ENCODE measurements at places on chromosomes 2 and 18.

DNA sequence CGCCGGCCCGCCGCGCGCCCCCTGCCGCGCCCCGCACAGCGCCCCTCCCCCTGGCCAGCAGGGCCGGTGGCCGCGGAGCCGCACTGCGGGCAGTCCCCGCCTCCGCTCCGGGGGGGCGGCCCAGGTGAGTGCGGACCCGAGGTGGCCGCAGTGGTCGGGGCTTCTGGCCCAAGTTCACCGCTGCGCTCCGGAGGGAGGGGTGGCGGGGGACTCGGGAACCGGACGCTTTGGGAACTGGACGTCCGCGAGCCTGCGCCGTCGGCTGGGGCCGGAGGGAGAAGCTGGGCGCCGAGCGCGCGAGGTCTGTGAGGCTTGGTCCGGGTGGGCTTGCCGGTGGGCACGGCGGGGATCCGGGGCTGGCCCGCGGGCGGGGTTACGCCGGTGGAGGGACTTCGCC, 591 bp upstream of the LDLRAD4 start:
- DNase-seq = no peak

DNA sequence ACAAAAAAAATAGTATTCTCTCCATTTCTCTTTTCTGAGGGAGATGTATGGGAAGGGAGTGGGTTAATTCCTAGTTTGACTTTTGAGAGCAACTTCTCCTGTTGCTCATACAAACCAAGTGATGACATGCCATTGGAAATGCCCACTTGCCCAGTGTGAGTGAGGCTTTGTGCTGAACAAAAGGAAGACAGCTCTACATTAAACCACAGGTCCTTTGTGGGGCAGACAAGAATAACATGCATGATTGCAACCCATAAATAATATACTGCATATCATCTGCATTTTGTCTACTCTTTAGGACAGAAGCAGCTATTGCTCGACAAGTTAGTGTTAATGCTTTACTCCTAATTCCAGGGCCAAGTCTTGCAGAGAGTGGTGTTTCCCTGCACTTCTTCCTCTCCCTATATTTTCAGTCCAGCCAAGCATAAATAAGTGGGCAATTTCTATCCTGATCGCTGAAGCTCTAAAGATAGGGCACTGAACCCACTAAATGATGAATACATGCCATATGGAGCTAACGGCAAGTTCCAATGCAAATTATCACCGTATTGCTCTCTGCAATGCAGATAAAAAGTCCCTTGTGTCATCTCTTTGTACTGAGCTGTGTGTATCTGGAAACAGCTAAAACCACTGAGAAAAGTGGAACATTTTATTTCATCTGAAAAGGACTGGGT, 19.4 kb upstream of the EHBP1 start:
- no peak for DNase-seq

- no peak for DNase-seq
Measured at GRCh38 chr2:20021405-20022009, 9.0 kb upstream of the MATN3 start.

GRCh38 chr18:66013969-66014368, 263.2 kb downstream of the CDH7 start:
- DNase-seq = no peak

DNA sequence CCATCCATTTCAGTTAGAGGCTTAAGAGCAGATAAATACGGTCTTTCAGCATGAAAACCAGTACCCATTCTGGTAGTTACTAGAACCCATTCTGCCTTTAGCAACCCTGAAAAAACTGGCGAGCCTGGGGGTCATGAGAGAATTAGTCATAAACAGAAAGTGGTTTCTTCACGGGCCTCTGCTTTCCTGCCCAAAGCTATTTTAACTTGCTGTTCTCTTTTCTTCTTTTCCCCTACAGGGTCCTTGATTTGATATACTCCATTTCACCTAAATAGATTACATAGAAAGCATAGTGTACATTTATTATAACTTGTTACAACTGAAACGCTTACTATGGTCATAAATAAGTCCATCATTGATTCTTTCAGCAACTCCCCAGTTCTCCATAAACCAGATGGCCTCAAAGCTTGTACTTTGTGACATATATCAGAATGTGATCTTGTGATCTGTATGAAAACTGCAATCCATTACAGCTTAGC, 48.3 kb downstream of the WDFY1 start:
- DNase-seq = no peak

- no peak for DNase-seq
Measured at GRCh38 chr2:179596018-179596417, 265.4 kb downstream of the ZNF385B start.

DNA sequence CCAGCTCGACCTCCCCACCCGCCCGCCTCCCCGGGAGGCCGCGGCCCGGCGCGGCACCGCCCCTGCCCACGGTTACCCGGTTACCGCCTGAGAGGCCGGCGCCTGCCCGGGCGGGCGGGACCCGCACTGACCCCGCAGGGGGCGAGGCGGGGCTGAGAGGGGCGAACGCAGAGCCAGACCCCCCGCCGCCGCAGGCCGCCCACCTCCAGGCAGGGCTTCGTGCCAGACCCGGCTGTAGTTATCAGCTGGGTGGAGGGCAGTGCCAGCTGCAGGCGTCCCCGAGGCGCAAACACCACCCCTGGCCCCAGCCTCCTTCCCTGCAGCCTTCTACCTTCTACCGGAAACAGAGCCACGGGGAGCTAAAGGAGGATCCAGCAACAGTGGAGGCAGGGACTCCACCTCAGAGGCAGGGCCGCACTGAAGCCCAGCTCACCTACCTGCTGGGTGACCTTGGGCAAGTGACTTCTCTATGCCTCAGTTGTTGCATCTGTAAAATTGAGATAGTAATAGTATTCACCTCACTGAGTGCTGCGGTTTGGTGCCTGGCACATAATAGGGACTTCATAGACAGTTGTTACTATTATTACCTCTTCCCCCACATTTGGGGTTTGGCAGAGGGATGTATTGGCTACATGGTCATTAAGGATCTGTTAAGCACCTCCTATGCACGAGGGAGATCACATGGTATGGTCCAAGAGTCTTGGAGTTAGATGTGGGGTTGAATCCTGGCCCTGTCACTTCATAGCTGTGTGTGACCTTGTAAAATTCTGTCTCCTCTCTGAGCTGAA, 231.6 kb upstream of the SMAD2 start:
- DNase-seq = no peak

- DNase-seq = no peak
Measured at GRCh38 chr18:26792661-26793060, 72.8 kb downstream of the AQP4 start.

DNA sequence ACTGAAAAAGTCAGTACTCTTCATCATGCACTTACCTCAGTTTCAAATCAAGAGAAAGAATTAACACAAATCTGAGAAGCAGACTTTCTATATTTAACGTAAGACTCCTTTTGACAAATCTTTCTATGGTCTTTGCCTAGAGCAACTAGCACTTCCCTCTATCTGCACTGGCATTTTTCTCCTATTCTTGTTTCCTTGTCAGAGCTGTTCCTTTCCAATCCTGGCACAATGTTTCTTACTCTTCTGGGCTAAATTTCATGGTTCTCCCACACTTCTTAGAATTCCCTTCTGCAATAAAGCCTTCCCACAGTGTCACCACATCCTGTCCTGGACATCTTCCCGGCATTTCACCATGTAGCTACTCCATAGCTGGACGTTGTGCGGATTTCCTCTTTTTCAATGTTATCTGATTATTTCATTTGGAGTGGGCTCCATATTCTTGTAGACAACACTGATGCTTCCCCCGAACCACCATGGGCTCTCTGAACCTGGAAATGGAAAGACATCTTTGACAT, 144.7 kb upstream of the CTNNA2 start:
- DNase-seq = no peak

- DNase-seq = no peak
Measured at GRCh38 chr2:121248766-121249343, 36.1 kb downstream of the TFCP2L1 start.

GRCh38 chr2:204542982-204543608, 2.2 kb upstream of the PARD3B start:
- no peak for DNase-seq

DNA sequence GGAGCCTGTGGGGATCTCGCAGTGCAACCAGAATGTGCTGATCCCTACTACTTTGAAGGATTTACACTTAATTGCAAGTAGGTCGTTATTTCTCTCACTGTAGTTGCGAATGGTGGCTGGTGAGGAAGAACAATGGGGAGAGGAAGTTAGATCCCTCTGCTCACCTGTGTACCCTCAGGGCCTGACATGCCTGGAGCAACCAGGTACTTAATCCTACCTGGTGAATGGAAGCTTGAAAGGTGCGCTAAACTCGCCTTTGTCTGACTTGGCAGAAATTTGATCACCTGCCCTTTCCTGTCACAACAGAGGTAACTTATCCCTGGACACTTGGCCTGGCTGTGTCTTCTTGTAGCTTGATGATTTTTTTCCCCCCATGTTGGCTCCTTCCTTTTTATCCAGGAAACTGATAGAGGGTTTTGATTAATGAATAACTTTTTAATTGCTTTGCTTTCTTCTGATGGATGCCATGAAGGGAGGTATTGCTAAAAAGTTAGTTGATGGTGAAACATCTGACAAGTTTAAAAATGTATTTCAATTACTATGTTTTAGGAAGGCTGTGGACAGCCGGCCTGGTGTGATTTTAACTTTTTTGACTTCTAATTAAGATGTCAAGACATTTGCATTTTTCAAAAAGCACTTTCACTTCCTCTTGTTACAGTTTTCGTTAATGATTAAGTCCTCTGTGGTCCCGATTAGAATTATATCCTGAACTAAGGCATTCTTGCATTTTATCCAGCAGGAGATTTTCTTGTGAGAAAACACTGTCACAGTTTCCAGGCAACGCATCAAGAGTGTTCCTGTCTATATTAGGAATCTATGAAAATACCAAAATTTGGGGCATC, 9.2 kb downstream of the SGPP2 start:
- DNase-seq = no peak

DNA sequence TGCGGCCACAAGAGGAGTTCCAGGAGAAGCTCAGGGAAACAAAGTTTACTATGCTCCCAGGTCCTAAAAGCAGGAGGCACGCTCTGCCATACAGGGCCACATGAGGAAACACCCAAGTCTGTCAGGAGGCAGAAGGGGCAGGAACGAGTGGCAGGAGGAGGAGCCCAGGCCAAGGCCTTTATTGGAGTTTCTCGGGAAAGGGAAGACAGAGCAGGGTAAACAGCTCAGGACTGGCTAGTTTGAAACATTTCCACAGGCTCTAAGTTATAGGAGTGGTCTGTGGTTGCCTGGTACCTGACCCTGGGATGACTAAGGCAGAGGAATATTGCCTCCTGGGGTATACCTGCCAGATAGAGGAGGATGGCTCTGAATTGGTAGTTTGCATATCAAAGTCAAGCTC, 3.7 kb upstream of the ZNF638 start:
- DNase-seq = no peak

DNA sequence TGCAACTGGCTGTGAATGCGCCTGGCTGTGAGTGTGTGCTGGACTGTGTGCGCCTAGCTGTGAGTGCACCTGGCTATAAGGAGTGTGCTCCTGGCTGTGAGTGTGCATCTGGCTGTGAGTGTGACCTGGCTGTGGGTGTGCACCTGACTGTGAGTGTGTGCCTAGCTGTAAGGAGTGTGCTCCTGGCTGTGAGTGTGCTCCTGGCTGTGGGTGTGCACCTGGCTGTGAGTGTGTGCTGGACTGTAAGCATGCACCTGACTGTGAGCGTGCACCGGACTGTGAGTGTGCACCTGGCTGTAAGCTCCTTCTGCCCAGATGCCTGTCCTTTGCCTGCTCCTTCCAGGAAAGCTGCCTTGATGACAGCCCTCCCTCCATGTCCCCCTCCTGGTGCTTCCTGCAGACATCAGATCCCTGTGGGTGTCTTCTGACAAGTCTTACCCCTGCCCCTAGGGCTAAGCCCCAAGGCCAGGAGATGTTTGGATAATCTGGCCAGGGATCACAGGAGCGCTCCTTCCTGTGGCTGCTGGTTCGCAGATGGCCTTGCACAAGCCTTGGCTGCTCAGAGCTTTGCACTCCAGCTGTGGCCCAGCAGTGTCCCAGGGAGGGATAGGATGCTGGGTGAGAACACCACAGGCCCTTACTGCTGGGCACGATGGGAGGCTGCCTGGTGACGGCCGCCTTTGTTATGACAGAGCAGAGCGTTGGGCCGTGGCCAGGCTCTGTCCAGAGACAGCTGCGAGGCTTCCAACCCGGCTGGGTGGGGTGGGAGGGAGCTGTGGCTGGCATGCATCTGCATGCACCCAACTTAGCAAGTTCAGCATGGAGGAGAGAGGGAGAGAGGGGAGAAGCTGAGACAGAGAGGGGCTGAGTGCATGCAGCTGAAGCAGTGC, 89.9 kb downstream of the GLI2 start:
- no peak for DNase-seq

GRCh38 chr18:21777814-21778213, 37.2 kb downstream of the MIB1 start:
- no peak for DNase-seq

- no peak for DNase-seq
Measured at GRCh38 chr2:181554061-181554830, 97.1 kb downstream of the ITGA4 start.

GRCh38 chr18:12324991-12325725, 17.1 kb downstream of the TUBB6 start:
- no peak for DNase-seq

GRCh38 chr2:152200565-152201465, 25.3 kb upstream of the STAM2 start:
- peak; percentile 5 for DNase-seq

DNA sequence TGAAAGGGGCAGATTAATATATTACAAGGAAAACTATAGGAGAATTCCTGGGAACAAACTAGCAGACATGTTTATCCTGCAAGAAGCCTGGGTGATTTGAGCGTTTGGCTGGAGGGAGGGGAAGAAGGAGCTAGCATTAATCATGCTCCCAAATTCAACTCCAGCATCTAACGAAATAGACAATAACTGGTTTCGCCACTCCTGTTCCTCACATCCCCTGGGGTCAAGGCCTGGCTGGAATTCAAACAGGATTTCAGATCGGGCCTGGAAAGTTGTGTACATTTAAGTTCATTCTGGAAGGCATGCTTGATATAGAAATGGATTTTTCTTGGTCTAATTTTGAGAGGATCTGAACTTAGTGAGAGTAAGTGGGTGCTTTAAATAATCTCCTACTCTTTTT, 126.1 kb upstream of the CTAGE1 start:
- DNase-seq = no peak

Measured in T-helper 1 cell (primary cell).